ENCODE measurements at places on chromosomes 3 and 15. TPM values are rescaled to one million over a fixed set of nuclear protein-coding genes. Genes with fewer than 3 reads are reported as not detected.

TTLL13 gene
- total RNA-seq = 0.96 TPM

DNA sequence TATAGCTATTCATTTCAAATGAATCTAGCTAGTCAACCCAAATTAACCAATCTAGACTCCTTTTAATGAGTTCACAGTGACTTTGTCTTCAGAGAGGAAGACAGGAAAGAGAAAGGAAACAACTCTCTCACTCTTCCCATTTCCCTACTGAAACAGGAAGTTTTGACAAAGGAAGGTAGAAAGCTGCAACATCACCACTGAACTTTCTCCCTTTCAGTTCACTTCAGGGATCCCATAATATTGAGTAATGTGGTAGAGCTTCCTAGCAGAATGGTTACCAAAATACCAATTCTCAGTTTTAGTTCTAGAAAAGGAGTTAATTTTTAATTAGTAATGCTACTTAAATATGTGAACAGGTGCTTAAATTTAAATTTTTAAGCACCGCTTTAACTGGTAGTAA lies 7.5 kb downstream of the VPS13C start:
- H3K4me3 ChIP-seq = no peak overlapping the region
- H3K27ac ChIP-seq = no peak overlapping the region
- 0 out of 2 replicates have a peak, but pooled peaks cover 2% of the 10 kb centered on the region for H3K36me3 ChIP-seq
- H3K27me3 ChIP-seq = no peaks in the 10 kb centered on the region
- 0 out of 2 replicates have a peak, but pooled peaks cover 6% of the 10 kb centered on the region for H3K4me1 ChIP-seq
- no peak for DNase-seq

DNA sequence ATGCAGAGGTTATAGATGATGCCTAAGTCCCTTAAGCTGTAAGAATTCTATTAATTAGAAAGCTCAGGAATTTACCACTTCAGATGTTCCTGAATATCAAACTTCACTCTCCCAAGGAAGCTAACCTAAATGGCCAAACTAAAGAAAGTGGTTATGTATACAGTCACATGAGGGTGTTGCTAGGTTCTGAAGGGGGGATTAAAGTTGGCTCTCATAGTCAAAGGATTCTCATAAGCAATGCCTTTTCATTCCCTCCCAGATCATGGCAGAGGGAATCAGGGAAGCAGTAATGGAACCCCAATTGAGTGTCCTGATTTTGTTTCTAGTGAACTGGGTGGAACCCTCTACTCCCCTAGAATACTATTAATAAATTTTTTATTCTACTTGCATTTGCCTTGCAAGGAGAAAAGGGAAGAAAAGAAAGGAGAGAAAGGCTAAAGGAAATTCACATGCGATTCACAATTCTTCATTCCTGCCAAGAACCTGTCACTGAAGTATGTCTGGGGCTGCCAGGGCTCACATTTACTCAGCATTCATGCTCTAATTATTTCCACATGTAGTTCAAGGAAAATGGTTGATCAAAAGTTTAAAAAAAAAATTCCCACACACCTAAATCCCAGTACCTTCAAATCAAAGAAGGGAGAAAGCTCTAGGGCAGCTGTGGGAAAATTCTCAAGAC lies 25.1 kb downstream of the FSTL1 start:
- no peak overlapping the region for H3K4me3 ChIP-seq
- no peaks in the 10 kb centered on the region for H3K4me1 ChIP-seq

- H3K4me3 ChIP-seq = peak overlapping the region; percentile 51
- no peaks in the 10 kb centered on the region for H3K4me1 ChIP-seq
- no peak for DNase-seq
- H3K36me3 ChIP-seq = no peaks in the 10 kb centered on the region
Observed at GRCh38 chr3:126267976-126268615, 87.7 kb upstream of the ALDH1L1 start.

DNA sequence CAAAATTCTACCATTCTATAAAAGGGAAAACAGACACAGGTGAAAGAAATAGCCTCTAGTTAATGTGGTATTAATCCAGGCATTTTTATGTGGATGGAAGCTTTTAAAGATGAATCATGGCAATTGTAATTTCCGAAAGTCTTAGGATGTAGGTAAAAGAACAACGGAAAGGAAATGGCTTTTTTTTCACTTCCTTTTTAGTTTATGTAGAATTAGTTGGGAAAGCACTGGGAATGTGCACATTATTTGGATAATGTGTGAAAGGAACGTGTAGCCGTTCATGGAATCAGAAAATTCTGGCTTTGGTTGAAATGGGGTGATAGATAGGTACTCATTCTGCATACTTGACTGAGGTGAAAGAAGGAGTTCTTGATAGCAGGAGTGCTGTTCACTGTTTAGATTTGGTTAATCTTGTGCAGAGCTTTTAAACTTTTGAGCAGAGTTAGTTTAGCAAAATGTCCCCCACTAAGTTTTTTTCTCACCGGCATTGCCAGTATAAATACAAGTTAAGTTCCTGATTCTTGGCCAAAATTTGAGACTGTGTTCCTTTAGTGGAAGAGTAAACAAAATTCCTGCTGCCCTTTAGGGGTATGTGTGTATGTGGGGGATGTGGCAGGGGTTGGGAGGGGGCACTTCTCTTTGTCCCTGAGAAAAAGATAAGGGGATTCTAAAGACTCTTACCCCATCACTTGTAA lies 20.2 kb upstream of the UTS2B start:
- no peaks in the 10 kb centered on the region for H3K36me3 ChIP-seq
- H3K27me3 ChIP-seq = no peaks in the 10 kb centered on the region
- no peak overlapping the region for H3K4me3 ChIP-seq
- no peak overlapping the region for H3K27ac ChIP-seq
- H3K4me1 ChIP-seq = peaks cover 8% of the 10 kb centered on the region

TMEM266 gene
- 0.38 TPM for total RNA-seq

GRCh38 chr3:79517766-79518413 lies 249.9 kb downstream of the ROBO1 start:
- H3K27ac ChIP-seq = no peak overlapping the region
- H3K36me3 ChIP-seq = no peaks in the 10 kb centered on the region
- H3K4me1 ChIP-seq = no peaks in the 10 kb centered on the region

DNAJC17 gene
- 27.4 TPM for total RNA-seq

DNA sequence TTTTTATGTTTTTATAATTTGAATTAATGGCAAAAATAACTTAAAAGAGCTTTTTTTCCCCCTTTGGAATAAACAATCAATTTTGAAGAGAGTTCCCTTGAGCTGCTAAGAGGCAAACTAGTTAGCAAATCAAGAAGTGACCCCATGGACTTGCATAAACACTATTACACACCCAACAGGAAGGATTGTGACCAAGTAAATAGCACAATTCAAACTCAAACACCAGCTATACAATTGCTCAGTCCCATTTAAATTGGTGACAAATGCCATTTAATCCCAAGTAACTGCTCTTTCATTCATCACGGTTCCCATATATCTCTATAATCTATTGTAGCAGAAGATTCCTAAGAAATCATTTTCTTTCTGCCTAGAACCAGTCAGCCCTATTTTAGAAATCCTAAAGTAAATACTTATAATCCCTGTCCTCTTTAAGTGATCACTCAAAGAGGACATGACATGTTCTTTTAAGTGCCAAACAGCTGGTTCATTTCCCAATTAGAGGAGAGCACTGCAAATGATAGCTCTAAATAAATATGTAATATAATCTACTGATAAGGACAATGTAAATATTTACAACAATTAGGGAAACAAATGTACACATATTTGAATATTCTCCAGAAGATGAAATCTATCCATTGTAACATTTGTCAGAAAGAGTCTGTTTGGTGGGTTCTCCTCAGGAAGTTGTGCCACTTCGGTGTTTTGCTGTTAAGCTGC lies 137.8 kb upstream of the ADAMTS9 start:
- H3K4me1 ChIP-seq = no peaks in the 10 kb centered on the region
- H3K27me3 ChIP-seq = no peaks in the 10 kb centered on the region
- no peak for DNase-seq
- H3K4me3 ChIP-seq = no peak overlapping the region
- no peaks in the 10 kb centered on the region for H3K36me3 ChIP-seq
- H3K27ac ChIP-seq = no peak overlapping the region

DNA sequence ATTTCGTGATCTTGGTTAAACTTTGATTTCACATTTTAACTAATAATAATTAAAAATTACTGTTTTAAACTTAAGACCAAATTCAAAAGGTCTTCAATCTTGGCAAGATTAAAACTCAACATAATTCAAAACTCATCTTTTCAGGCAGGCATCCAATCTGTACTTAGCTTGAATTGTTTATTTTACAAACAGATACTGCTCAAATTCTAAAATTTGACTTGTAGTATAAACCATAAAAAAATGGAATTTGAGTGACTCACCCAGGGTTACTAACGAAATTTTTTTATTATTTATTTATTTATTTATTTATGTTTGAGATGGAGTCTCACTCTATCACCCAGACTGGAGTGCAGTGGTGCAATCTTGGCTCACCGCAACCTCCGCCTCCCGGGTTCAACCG lies 64.4 kb downstream of the GAP43 start:
- DNase-seq = no peak
- H3K4me1 ChIP-seq = no peaks in the 10 kb centered on the region

GRCh38 chr3:141229132-141229531 lies 2.5 kb upstream of the PXYLP1 start:
- no peaks in the 10 kb centered on the region for H3K36me3 ChIP-seq
- H3K4me1 ChIP-seq = peaks cover 13% of the 10 kb centered on the region
- no peak overlapping the region for H3K27ac ChIP-seq
- H3K4me3 ChIP-seq = no peak overlapping the region
- no peak for DNase-seq

GRCh38 chr3:139120086-139121056 lies 75.7 kb upstream of the PRR23C start:
- no peak overlapping the region for H3K4me3 ChIP-seq
- H3K36me3 ChIP-seq = no peaks in the 10 kb centered on the region
- no peaks in the 10 kb centered on the region for H3K27me3 ChIP-seq
- H3K4me1 ChIP-seq = no peaks in the 10 kb centered on the region
- no peak for DNase-seq

GRCh38 chr15:71512682-71513006 lies 297.7 kb upstream of the NR2E3 start:
- no peaks in the 10 kb centered on the region for H3K4me1 ChIP-seq
- no peak for DNase-seq
- H3K4me3 ChIP-seq = no peak overlapping the region
- H3K27me3 ChIP-seq = no peaks in the 10 kb centered on the region
- H3K36me3 ChIP-seq = no peaks in the 10 kb centered on the region
- no peak overlapping the region for H3K27ac ChIP-seq

FSIP1 gene
- total RNA-seq = 0.63 TPM

DNA sequence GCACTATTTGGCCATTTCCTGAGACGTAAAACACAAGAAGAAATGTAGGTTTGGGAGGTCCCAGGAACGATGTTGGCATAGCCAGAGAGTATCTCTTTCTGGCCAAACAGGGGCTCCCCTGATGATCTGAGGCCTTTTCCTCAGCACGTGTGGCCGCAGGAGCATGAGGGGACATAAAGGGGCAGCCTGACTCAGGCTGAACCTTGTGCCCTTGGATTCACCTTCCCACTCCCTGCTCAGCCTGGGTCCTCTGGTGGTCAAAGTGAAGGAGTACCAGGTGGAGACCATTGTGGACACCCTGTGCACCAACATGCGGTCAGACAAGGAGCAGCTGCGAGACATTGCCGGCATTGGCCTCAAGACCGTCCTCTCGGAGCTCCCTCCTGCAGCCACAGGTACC lies 10.6 kb downstream of the CAND2 start:
- H3K4me3 ChIP-seq = no peak overlapping the region
- H3K36me3 ChIP-seq = no peaks in the 10 kb centered on the region
- no peak overlapping the region for H3K27ac ChIP-seq
- no peaks in the 10 kb centered on the region for H3K4me1 ChIP-seq
- H3K27me3 ChIP-seq = no peaks in the 10 kb centered on the region

DNA sequence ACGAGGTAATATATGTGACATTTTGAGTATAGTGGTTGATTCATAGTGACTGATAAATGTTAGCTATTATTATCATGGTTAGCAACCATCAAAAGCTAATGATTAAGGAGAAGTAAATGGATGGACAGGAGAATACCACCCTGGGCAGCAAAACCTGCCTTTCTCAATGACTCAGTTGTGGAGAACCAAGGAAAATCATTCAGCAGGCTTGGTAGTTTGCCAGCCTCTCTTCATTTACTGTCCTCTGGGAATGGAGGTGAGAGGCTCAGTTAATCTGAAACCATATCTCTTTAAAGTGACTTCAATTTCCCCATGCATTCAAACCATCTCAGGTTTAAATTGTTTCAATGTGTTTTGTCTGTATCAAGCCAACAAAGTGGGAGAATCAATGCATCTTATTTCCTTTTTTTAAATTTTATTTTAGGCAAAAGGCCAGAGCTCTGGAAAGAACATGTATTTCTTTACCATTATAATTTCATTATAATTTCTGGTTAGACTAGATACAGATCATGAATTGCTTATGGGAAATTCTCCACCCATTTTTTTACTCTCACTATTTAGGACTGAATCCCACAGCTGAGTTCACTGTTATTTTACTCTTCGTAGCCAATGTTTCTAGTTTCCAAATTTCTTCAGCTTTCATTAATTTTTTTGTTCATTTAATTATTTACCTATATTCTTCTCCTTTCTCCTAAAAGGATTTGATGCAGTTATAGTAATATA lies 2.7 kb downstream of the TM4SF18 start:
- no peaks in the 10 kb centered on the region for H3K27me3 ChIP-seq
- H3K4me1 ChIP-seq = peaks cover 5% of the 10 kb centered on the region
- H3K36me3 ChIP-seq = no peaks in the 10 kb centered on the region
- no peak overlapping the region for H3K27ac ChIP-seq
- H3K4me3 ChIP-seq = no peak overlapping the region
- no peak for DNase-seq

DNA sequence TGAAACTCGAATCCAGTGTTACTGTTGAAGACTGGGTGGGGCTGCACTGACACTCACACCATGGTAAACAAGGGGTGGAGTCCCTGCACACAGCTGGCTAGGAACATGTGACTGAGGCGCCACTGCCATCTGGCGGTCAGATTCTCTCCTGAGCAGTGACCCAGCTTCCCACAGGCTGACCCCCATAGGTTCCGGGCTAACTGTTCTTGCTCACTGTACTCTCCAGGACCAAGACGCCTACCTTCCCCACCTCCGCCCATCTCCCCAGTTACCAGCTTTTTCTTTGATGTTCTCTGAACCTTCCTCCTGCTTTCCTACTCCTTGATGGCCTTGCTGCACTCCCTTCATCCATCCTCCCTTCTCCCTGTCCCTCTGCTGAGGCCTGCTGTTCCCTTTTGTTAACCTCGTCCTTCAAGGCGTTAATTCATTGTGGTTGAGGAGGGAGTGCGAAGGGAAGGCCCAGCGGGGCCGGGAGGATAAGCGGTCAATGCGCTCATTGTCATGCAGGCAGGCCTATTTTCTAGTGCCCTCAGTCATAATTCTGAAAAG lies 115.2 kb downstream of the ATP8B4 start:
- no peak overlapping the region for H3K27ac ChIP-seq
- no peaks in the 10 kb centered on the region for H3K36me3 ChIP-seq
- H3K4me3 ChIP-seq = no peak overlapping the region
- DNase-seq = peak; percentile 63
- H3K27me3 ChIP-seq = no peaks in the 10 kb centered on the region

SCAMP2 gene
- 84.6 TPM for total RNA-seq

RASGRF1 gene
- total RNA-seq = 6.0 TPM

NOX5 gene
- 1.5 TPM for total RNA-seq

TOPBP1 gene
- 52.2 TPM for total RNA-seq

AADACL2 gene
- total RNA-seq = not detected

DNA sequence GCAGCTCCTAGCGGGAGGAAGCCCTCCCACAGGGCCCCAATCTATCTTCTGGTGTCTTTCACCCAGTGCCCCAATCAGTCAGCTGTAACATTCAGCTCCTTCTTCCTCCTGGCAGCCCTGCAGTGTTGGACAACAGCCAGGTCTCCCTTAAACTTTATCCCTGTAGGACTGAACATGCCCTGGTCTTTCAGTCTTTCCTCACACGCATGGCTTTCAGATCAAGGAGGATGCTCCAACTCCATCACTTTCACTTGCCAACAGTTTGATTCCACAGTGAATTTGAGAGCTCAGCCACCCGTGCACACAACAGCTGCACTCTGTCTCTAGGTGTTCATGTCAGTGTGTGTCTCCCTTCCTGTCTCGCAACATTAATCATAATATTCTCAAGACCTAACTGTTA lies 28.5 kb upstream of the LRRC34 start:
- H3K4me1 ChIP-seq = no peaks in the 10 kb centered on the region
- no peaks in the 10 kb centered on the region for H3K27me3 ChIP-seq
- no peak for DNase-seq
- no peak overlapping the region for H3K4me3 ChIP-seq

EPHA6 gene
- total RNA-seq = 1.2 TPM

All from PC-9 (cell line).